ENCODE measurements at places on chromosomes 2 and 18. TPM values are rescaled to one million over a fixed set of nuclear protein-coding genes. Genes with fewer than 3 reads are reported as not detected.

GRCh38 chr2:222296911-222297599, 1.7 kb downstream of the PAX3 start:
- peaks cover 58% of the 10 kb centered on the region for H3K4me1 ChIP-seq
- DNase-seq, result no peak
- peaks cover 100% of the 10 kb centered on the region for H3K27me3 ChIP-seq
- no peak overlapping the region for H3K4me3 ChIP-seq
- H3K36me3 ChIP-seq, result no peaks in the 10 kb centered on the region

DNA sequence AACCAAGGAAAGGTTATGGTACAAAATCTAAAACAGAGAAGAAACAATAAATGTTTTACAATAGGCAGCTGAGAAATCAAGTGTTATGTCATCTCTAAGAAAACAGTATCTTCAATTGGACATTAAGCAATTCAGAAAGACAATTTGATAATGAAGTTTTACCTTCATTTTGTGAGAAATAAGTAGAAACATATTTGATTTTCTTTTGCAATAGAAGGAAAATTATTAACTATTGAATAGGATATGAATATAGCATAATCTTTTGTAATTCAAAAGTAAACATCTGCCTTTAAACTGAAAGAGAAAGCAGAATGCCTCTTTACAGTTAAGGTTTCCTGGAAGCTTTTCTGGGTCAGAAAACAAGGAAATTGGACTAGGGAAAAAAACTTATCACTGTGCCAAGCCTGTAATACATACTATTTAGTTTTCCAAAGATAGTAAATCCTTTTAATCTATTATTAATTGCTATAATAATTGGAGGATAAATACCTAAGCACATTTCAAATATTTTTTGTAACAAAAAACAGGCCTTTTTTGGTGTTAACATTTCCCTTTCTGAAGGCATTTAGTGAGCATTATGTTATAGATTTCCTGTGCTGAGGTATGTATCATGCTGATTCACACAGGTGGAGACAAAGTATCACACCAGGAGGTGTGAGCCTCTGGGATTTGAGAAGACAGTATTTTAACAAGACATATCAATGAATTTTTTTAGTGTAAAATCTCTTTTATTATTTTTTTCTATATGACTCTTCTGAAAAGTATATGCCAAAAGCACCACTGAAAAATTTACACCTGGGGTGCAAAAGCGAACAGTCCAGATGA, 947.0 kb upstream of the CDH2 start:
- no peaks in the 10 kb centered on the region for H3K27me3 ChIP-seq
- H3K4me1 ChIP-seq, result no peaks in the 10 kb centered on the region
- no peaks in the 10 kb centered on the region for H3K36me3 ChIP-seq
- H3K27ac ChIP-seq, result no peak overlapping the region
- no peak for DNase-seq

SLC5A7 gene
- not detected for polyA plus RNA-seq

HMSD gene
- not detected for polyA plus RNA-seq

FHOD3 gene
- 1.2 TPM for polyA plus RNA-seq

ANKRD30B gene
- not detected for polyA plus RNA-seq

ADAM23 gene
- under 0.01 TPM for polyA plus RNA-seq

CHN1 gene
- 2.1 TPM for polyA plus RNA-seq

Data from sigmoid colon (tissue), 7 donors.